ENCODE measurements at places on chromosomes 7 and 10. TPM values are rescaled to one million over a fixed set of nuclear protein-coding genes. Genes with fewer than 3 reads are reported as not detected.

COL13A1 gene
- 21.5 TPM for total RNA-seq

GCK gene
- total RNA-seq = 1.5 TPM

ASAH2B gene
- 1.3 TPM for total RNA-seq

ZNF804B gene
- total RNA-seq = not detected

HOXA1 gene
- 1.2 TPM for total RNA-seq

CAMK2B gene
- 0.15 TPM for total RNA-seq

PAPOLB gene
- total RNA-seq = 0.15 TPM

ADCK2 gene
- total RNA-seq = 31.8 TPM

CRYGN gene
- 0.58 TPM for total RNA-seq
